ENCODE measurements at places on chromosomes 6 and 20.

GRCh38 chr20:47642624-47643023, 140.9 kb downstream of the NCOA3 start:
- DNase-seq = no peak

GRCh38 chr6:161798844-161799394, 525.1 kb upstream of the AGPAT4 start:
- no peak for DNase-seq

- DNase-seq = no peak
Measured at GRCh38 chr20:3430376-3431069, 23.1 kb upstream of the DNAAF9 start.

GRCh38 chr20:23546435-23547144, 21.7 kb downstream of the CST9L start:
- DNase-seq = no peak

DNA sequence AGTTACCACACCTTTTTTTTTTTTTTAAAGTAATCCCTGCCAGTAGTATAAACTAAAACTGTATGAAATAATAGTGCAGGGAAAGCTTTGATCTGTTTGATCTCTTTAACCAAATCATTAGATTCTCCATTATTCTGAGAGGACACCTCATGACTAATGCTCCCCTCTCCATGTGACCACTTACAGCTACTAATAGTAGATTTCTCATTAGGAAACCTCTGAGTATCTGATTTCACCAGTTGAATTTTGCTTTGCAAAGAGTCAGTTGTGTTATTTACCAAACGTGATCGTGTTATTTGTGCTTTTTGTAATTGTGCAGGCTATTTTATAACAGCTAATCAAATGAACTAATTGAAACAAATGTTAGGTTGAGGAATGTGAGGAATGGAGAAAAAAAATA, 12.5 kb downstream of the CASP8AP2 start:
- DNase-seq = no peak

DNA sequence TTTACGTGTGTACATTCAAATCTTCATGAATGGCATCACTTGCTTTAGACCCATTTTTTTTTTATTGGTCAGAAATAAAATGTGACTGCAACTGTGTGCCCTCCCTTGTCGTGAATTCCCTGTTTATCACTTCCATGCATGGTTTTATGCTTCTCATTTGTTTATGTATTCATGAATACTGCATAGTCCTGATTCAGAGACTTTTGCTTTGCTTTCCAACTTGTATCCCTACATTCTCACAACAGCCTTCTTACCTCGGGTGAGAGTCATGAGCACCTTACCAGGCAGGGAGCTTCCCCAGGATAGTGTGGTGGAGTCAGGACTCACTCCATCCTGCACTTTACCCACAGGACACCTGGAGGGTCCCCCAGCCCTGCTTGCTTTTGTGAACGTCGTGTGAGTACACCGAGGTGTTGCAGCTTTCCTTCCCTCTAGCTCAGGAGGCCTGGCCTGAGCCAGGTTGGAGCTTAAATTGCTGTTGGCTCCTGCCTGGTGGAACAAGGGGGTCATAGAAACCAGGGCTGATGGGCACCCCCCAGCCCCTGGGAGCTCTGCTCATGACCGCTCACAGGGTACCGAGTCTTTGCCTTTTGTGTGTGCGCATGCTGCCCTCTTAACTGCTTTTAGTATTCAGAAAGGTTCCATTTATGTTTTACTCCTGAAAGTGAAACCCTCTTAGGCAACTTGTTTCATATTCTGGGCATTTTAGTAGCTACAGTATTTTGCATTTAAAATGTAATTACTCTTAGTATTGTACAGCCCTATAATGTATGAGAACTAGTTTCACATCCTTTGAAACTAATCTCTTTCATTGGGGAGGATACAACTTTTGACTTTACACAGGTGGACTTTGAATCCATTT, 66.0 kb downstream of the CDS2 start:
- DNase-seq = no peak

- no peak for DNase-seq
Measured at GRCh38 chr6:116463301-116463700, 2.1 kb downstream of the CALHM6 start.

DNA sequence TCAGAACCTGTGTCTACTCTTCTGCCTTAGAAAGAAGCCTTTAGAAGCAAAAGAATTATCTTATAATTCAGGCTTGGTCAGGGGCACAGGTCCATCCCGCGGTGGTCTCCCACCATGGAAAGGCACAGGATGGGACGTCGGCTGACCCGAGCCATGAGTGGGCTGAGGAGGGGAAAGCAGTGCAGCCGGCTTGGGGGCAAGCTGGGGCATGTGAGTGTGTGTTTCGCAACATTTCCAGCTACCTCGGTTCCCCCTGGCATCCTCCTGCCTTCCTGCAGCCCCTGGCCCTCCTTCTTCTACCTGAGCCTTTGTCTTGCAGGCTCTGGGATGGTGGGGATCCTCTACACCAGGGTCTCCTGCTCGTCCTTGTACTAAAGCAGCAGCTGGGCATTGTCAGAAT, 29.1 kb upstream of the FOXC1 start:
- DNase-seq = no peak

DNA sequence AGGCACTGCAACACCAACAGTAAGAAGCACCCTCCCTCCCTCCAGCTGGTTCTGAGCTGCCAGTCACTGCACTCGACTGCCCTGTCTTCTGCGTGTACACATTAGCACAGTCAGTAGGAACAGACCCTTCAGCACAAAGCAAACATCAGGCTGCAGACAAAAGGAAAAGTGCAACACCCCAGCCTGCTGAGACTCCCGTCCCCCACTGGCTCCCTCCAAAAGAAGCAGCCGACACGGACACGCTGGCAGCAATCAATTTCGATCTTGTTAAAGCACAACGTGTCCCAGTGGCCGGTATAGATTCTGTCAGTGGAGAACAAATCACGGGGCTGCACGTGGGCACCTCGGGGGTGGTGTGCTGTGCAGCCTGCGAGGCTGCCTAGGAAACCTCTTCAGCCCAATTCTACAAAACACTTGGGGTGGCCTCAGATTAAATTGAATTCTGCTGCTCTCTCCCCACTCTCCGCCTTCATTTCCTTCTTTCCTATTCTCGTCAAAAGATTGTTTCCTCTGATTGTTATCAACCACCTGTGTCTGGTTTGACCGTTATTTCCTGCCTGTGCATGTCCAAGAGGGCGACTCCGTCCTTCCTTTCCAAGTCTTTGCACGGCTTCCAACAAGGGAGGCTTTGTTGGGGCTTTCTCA, 38.7 kb downstream of the TRAF3IP2 start:
- DNase-seq = no peak

- DNase-seq = no peak
Measured at GRCh38 chr6:116373940-116374339, 3.2 kb downstream of the DSE start.

DNA sequence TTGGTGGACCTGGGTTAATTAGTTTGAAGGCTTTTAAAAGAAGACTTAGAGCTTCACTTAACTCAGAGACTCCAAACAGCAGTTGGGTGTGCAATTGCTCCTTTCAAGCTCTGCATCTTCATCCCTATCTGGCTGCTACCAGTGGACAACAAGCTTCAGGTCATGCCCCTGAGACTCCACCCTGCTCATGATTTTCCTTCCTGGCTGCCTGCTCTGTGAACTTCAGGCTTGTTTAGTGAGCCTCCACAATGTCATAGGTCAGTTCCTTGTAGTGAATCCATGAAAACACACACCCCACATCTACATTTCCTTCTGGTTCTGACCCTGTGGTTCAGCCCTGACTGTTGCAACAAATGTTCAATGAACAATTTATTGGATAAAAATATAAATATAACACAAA, 61.1 kb upstream of the MARCKS start:
- DNase-seq = no peak

- DNase-seq = no peak
Measured at GRCh38 chr6:56483929-56484328, 158.8 kb downstream of the DST start.

GRCh38 chr6:13238640-13239216, 89.6 kb downstream of the TBC1D7 start:
- no peak for DNase-seq

GRCh38 chr6:133707456-133707855, 181.5 kb upstream of the TCF21 start:
- no peak for DNase-seq

GRCh38 chr6:125829433-125829832, 38.7 kb downstream of the NCOA7 start:
- DNase-seq = no peak

- DNase-seq = no peak
Measured at GRCh38 chr20:19498756-19499155, 259.3 kb upstream of the RIN2 start.

- DNase-seq = no peak
Measured at GRCh38 chr20:40690836-40691565, 2.0 kb upstream of the MAFB start.

- no peak for DNase-seq
Measured at GRCh38 chr6:155004017-155004416, 8.9 kb downstream of the TIAM2 start.

GRCh38 chr6:19472153-19472552, 365.0 kb upstream of the ID4 start:
- DNase-seq = no peak

DNA sequence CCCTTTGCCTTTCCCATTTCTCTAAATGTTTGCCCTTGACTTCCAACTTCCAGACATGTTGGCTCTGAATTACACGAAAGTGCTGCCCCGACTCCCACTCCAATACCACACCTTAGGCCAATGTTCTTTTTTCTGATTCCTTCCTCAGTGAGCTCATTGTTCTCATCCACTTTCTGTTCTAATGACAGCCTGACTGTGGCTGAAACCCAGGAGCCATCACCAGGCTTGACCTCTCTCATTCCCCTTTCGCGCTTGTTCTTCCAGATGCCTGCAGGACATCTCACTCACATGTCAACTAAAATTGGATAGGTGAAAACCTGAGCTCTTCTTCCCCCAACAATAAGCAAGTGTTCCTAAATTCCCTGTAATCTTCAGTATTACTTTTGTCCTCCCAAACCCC, 40.4 kb downstream of the PTPRK start:
- DNase-seq = no peak

GRCh38 chr6:148890096-148890495, 143.3 kb downstream of the UST start:
- DNase-seq = no peak

DNA sequence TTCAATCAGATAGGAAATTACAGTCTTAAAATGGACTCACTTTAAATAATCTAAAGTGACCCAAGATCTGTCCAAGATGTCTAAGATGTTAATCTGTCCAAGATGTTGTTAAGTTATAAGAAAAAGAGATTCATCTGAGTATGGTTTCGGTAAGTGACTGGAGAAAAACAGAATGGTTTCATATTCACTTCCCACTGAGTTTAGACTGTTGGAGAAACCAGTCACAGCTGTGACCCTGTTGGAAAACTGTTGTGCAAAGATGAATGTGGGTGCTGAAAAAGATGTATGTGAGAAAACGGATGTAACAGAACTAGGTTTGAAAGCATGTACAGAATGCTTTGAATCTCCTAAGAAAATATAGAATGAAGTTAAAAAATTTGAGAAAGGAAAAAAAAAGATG, 325.9 kb downstream of the COL12A1 start:
- no peak for DNase-seq

GRCh38 chr6:136365776-136366354, 76.2 kb upstream of the BCLAF1 start:
- peak; percentile 85 for DNase-seq

DNA sequence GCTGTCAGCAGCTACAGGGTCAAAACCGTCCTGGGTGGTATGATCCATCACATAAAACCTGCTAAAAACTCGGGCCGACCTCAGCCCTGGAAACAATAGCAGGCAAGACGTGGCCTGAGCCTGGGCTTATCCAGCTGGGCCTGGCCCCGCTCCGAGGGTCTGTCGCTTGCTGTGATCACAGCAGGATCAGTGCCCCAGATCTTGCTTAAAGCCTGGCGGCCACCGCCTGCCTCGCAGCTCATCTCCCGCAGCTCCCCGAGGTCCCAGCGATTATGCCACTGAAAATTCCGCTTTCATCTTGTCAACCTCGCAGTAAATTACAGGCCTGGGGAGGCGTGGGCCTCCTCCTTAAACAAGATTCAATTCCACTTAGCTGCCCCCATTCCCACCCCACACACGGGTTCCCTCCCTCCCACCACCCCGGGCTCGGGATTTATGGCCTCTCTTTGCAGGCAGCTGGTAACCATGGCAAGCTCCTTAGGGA, 40.1 kb downstream of the CDH22 start:
- DNase-seq = no peak

Measured in left lung (tissue), 14 donors.